ENCODE measurements at places on chromosomes 11 and 22. TPM values are rescaled to one million over a fixed set of nuclear protein-coding genes. Genes with fewer than 3 reads are reported as not detected.
A peak's percentile ranks its signal among the peaks of the same experiment; 100 is the strongest.

Gene CD6
- not detected for polyA plus RNA-seq

Gene ELF5
- polyA plus RNA-seq, result not detected

DNA sequence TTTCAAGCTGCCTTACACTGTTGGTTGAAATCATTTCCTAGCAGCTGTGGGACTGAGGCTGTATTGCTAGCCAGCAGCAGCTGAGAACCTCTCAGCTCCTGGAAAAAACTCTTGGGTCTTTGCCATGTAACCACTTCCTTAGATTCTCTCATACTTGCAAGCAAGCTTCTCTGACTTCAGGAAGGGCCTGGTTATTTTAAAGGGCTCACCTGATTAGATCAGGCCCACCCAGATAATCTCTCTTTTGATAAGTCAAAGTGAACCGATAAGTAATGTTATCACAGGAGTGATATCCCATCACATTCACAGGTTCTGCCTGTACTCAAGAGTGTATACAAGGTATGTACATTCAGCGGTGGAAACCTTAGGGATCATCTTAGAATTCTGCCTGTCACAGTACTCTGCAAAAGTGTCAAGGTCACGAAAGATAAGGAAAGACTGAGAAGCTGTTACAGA lies 7.4 kb upstream of the CLPB start:
- DNase-seq, result no peak

DNA sequence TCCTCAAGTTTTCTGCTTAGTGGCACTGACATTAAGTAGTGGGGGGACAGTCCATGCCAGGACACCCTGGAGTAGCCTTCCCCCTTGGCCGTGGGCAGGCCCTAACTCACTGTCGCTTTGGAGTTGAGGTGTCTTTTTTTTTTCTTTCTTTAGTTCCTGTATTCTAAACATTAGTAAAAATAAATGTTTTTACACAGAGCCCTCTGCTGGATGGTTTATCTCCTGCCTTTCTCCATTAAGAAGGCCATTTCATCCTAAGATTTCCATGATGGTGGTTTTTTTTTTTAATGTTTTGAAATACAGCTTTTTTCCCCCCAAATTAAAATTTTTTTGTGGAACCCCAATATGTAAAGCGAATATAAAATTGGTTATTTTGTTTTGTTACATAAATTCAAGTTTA lies 1.8 kb upstream of the TIGD3 start:
- no peak for DNase-seq

DNA sequence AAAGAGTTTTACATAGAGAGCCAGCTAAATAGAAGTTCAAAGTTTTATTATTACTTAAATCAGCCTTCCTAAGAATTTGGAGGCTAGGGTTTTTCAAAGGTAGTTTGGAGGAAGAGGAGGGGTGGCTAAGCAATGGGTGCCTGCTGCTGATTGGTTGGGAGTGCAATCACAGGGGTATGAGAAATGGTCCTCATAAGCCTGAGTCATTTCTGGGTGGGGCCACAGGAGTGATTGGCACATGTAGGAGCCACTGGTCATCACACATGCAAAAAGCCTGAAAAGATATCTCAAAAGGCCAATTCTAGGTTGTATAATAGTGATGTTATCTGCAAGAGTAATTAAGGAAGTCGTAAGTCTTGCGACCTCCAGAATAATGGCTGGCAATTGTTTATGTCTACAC lies 12.9 kb downstream of the OR51L1 start:
- no peak for DNase-seq

DNA sequence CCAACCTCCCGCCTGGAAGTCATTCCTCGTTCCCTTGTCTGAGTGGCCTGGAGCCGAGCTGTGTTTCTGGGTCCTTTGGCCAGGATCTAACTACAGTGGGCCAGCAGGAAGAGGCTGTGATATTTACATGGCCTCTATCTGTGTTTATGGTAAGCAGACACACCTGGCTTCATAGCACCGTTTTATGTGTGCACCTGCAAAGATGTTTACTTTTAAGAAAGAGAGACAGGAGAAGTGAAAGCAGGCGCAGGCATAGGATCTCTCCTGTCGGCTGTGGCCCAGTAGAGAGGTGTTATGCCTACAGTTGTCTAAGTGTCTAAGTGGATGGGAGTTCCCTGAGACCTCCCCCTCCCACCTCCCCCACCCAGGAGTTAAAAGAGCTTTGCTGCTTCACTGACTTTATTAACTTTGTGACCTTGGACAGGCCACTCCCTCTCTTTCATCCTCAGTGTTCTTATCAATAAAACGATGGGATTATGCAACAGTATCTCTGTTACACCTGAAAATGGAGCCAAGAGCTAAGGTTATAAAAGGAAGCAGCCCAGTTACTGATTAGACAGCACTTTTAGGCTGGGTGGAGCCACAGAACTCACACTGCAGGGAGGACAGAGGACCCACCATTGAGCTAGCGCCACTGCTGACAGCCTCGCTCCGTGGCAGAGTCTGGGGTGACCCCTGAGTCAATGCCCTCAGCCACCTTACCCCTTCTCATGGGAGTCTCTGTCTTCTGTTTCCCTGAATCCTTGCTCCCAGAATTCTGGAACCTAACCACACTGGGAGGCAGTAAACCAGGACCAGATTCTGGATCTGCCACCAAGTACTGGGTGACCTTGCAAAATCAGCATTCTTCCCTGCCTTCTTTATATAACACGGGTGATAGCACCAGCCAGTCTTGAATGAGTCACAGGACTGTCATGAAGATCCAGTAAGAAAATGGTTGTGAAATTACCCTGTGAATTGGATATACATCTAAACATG lies 22.0 kb downstream of the ST14 start:
- peak; percentile 15 for DNase-seq

DNA sequence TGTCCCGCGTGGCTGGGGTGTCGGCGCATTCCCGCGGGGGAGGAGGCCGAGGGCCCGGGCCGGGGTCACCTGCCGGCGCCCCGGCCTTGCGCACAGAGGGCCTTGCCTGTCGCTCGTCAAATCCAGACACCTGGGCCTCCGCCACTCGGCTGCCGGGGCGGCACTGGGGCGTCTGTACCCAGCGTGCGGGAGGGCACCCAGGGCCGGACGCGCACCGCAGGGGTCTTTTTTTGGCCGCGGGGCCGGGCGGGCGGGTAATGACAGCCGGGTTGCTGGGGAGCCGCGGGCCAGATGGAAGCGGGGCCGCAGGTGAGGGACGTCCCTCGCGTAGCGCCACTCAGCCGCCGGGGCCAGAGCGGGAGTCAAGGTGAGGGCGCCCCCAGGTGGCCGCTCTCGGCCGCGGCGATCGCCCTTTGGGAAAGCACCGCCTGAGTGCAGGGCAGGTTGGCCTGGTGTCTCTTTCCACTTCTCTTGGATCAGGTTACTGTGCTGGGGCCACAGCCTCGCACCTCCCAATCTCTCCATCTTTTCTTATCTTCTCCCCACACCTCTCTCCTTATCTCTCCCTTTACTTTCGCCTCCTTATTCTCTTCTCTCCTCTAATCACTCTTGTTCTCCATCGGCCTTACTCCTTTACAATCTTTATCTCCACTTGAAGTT lies 3.5 kb downstream of the PHLDB1 start:
- DNase-seq, result no peak

- peak; percentile 7 for DNase-seq
Observed at GRCh38 chr11:71446942-71447688, 1.1 kb downstream of the DHCR7 start.

- no peak for DNase-seq
Observed at GRCh38 chr11:77003963-77004362, 30.2 kb upstream of the B3GNT6 start.

- DNase-seq, result no peak
Observed at GRCh38 chr11:71245601-71246391, 6.6 kb downstream of the SHANK2 start.

DNA sequence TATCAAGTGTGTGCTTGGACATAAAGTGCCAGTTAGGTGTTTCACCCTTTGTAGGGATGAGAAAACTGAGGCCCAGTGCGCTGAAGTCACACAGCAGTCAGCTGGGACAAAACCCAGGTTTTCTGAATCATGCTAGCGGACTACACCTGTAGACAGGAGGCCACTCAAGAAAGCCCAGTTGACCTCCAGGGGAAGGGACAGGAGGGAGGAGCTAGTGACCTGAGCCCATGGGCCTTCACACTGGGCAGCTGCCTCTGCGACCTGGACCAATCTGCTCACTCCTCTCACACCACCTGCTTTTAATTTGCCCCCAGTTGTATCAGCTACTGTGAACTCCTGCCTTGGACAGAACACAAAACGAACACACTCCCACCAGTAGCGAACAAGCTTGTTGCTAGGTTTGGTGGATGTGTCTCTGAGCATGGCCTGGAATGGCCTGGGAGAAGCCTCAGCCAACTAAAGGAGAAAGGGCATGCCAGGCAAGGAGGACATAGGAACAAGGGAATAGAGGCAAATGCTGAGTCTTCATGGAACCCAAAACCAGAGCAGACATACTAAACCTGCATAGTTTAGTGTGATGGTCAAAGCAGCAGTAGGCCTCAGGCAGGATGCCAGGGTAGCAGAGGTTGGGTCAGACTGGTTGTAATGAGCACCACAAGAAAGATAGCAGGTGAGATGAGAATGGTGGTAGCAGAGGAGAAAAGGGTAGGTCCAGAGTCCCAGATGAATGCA lies 7.2 kb downstream of the LMO1 start:
- no peak for DNase-seq

DNA sequence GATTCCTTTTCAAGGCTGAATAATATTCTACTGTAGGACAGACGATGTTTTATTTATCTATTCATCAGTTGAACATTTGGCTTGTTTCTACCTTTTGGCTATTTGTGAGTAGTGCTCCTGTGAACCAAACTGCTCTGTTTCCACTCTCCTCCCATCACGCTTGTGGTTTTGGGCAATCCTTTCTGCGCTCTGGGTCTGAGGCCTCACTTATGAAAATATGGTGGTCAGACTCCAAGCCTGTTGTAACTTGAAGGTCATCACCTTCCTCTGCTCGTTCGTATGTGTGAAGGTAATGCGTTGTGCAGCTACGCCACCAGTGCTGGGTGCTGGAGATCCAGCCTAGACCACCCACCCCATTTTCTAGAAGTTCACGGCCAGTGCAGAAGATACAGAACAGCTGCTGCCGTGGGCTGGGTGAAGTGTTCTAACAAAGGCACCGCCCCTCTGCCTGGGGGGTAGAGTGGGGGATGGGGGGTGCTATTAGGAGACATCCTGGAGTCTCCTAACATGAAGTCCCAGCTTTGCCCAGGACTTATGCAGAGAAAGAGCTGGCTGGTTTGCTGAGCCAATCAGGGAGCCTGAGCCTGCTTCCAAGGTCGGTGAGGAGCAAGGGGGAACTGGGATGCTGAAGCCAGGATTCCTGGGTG lies 21.0 kb downstream of the PTPN5 start:
- no peak for DNase-seq

DNA sequence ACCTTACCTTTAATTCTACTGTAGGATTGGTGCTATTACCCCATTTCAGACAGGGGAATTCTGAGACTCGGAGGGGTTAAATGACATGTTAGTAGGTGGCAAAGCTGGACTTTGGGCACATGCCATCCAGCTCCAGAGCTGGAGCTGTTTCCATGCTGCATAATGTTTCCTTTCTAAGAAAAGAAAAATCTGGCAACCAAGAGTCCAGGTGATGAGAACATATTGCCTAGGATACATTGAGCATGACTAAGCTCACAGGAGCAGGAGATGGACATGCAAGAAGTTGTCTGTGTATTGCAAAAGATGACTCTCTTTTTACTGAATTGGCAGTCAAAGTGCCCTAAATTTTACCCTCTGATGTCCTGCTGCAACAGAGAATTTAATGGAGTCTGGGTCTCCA lies 150.8 kb upstream of the SYT13 start:
- no peak for DNase-seq

GRCh38 chr11:86197448-86197847 lies 47.1 kb upstream of the EED start:
- DNase-seq, result no peak

- no peak for DNase-seq
Observed at GRCh38 chr11:3989276-3989920, 105.2 kb upstream of the RRM1 start.

DNA sequence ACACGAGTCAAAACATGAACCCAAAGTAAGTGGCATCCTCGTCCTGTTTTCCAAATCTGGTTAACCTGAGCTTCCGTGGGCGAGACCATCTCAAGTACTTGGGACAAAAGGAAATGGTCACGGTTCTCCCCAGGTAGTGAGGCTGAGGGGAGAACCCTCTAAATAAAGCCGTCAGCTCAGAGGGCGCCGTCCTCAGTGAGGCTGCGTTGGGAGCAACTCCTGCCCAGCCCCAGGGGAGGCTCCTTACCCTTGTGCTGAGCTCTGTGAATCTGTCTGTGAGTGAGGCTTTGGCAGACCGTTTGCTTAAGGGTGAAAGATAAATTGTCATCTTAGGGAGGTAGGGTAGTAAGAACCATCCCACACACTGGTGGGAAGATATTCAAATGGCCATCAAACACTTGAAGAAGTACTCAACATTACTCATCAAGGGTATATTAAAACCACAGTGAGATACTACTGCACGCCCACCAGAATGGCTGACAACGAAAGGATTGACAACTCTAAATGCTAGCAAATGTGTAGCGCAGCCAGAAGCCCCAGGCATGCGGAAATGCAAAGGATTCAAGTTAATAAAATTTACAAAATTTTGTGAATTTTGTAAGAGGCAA lies 321.0 kb downstream of the TBC1D22A start:
- DNase-seq, result no peak

DNA sequence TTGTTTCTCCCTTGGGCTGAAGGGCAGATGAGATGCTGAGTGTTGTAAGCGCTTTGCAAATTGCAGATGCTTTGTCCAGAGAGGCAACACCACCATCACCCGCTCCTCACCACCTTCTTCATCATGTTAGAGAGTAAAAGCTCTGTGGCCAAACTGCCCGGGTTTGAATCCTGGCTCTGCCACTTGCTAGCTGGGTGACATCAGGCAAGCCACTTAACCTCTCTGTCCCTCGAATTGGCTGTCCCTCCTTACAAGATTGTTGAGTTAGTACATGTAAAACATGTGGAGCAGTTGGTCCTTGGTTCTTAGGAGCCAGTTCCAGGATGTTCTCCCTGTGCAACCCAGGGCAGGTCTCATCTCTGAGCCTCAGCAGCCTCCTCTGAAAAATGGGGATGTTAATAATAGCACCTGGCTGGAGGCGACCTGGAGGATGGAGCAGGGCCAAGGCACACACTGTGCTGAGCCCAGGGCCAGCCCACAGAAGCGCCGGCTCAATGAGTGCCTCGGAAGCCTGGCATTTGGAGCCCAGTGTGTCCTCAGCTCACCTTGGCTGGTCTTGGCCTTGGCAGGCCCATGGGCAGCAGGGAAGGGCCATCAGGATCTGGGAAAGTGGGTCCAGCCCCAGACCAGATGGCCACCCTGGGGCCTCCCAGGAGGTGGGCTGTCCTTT lies 10.5 kb downstream of the C11orf86 start:
- no peak for DNase-seq

DNA sequence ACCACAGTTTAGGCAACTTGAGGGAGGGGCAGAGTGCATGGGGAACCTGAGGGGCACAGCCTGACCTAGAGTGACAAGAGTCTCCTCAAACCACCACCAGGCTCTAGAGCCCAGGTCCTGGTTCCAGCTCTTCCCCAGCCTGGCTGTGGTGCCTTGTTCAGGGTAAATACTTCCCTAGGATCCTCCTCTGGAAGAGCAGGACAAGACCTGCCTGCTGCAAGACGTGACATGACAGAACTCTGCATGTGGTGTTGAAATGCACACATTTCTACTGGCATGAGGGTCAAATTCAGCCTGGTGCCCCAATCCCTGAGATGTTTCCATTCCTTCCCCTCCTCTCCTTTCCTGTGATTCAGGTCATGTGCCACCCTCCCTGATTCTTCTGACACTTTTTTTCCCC lies 3.3 kb downstream of the SEC14L2 start:
- DNase-seq, result no peak

GRCh38 chr11:130830566-130830965 lies 85.7 kb downstream of the SNX19 start:
- no peak for DNase-seq
